ENCODE measurements at places on chromosomes 7 and 10.

DNA sequence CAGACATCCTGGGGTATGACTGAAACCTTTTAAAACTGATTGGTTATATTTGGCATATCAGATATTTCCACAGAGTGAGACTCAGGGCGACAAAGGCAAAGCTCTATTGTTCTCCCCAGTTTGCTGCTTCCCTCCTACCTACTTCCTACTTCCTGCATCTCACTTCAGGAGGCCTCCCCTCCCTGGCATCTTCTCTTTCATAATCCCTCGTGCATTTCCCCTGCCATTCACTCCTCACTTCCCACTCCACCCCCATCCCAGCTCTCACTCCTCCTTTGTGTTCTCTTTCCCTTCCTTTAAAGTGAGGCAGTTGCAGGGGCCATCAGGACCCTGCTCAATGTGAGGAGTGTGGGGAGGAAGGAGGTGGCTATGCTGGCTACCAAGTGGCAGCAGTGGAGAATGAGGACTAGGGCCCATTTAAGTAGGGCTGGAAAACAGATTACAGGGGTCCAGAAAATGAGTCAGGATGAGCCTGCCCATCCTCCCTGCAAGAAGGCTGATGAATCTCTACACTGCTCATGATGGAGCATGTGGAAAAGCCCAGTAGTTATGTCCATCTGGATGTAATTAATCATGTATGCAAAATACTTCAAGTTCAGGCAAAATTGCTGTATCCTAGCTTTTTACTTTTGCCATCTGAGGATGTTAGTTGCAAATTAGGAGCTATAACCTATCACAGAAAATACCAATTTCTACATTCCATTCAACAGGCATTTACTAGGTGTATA, 311.8 kb upstream of the IMMP2L start:
- no peak overlapping the region for H3K4me3 ChIP-seq
- H3K27me3 ChIP-seq = no peaks in the 10 kb centered on the region
- DNase-seq = no peak
- no peaks in the 10 kb centered on the region for H3K4me1 ChIP-seq
- no peak overlapping the region for H3K27ac ChIP-seq
- no peaks in the 10 kb centered on the region for H3K36me3 ChIP-seq

GRCh38 chr10:88964869-88965415, 12.4 kb upstream of the ACTA2 start:
- H3K27ac ChIP-seq = no peak overlapping the region
- no peak overlapping the region for H3K4me3 ChIP-seq
- H3K4me1 ChIP-seq = peaks cover 24% of the 10 kb centered on the region
- H3K27me3 ChIP-seq = peaks cover 12% of the 10 kb centered on the region
- DNase-seq = no peak
- no peaks in the 10 kb centered on the region for H3K36me3 ChIP-seq

- H3K27me3 ChIP-seq = no peaks in the 10 kb centered on the region
- peaks cover 9% of the 10 kb centered on the region for H3K36me3 ChIP-seq
- DNase-seq = no peak
- H3K4me1 ChIP-seq = peaks cover 26% of the 10 kb centered on the region
Observed at GRCh38 chr10:101906586-101907183, 63.1 kb upstream of the KCNIP2 start.

- DNase-seq = peak; percentile 27
- peaks cover 53% of the 10 kb centered on the region for H3K4me1 ChIP-seq
- H3K27me3 ChIP-seq = no peaks in the 10 kb centered on the region
- H3K27ac ChIP-seq = no peak overlapping the region
Observed at GRCh38 chr10:5442065-5442989, 30.0 kb downstream of the NET1 start.

DNA sequence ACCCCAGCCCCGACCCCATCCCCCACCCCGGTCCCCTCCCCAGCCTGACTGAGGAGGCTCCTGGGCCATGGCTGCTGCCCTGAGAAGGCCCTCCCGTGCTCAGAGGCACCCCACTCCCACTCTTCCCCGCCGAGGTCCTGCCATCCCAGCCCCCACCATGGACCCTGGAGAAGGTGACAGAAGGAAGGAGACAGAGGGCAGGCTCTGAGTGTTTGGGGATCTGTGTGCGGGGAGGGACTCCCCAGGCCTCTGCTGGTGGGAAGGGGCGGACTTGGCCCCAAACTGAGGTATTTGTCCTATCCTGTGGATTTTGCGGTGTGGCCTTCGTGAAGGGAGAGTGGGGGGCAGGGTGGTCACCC, 53.4 kb downstream of the PWWP2B start:
- H3K27ac ChIP-seq = no peak overlapping the region
- no peaks in the 10 kb centered on the region for H3K27me3 ChIP-seq
- H3K4me3 ChIP-seq = no peak overlapping the region

DNA sequence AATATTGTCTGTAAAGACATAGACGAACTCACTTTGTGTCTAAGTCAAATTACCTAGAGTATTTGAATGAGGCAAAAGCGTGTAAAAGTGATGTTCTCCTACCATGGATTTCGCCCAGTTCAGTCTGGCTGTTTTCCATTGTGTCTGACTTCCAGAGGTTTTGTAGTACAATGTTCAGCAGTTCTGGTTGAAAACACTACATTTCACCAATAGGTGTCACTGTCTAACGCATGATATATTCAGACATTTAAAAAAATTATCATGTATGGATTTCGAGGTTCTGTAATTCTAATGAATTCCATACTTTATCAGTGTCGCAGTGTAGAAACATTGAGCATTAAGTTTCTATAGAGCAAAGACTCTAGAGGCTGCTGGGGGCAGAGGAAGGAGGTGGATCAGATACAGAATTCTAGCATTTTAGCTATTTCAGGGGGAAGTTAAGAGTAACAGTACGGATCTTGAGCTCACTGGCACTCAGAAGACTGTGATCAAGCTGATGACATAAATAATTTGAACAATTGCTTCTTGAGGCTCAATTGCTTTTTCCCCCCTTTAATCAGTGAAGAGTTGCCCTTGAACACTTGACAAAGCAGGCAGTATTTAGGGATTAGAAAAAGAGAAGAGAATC, 196.9 kb upstream of the RHOBTB1 start:
- H3K36me3 ChIP-seq = no peaks in the 10 kb centered on the region
- H3K4me3 ChIP-seq = no peak overlapping the region
- no peaks in the 10 kb centered on the region for H3K4me1 ChIP-seq

Data from activated T-helper 1 cell treated with anti-CD3 and anti-CD28 coated beads, Interleukin-12 subunit alpha, Interleukin-12 subunit beta, Interleukin-2, Interleukin-4 antibody, amounts not matched to agents 30 ng/mL and 10 ng/mL and 1 ng/mL, durations not matched to agents 14 hours and 24 hours and 36 hours (primary cell).